Transverse colon (tissue), 4 donors: ENCODE measurements at places on chromosomes 2 and 18.

GRCh38 chr2:203404996-203405395 is 76.8 kb downstream of the ABI2 start:
- DNase-seq: no peak

DNA sequence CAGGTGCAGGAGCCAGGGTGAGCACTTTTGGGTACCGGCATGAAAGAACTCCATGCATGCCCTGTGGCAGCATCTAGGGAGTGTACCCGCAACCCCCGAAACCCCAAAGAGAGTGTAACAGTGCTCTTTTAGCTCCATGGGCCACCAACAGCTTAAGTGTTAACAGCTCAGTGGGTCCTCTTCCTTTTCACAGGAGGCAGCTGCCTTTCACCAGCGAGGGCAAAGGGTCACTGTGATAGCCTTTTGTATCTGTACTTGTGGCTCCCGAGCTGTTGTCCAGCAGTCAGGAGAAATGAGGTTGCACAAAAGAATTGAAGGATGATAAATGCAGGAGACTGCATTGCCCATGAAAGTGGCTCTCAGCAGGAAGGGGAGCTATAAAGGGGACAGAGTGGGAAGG is 1166.3 kb upstream of the ACVR2A start:
- DNase-seq: no peak

- no peak for DNase-seq
These were observed 180.6 kb downstream of the CTIF start for GRCh38 chr18:48719388-48719787.

DNA sequence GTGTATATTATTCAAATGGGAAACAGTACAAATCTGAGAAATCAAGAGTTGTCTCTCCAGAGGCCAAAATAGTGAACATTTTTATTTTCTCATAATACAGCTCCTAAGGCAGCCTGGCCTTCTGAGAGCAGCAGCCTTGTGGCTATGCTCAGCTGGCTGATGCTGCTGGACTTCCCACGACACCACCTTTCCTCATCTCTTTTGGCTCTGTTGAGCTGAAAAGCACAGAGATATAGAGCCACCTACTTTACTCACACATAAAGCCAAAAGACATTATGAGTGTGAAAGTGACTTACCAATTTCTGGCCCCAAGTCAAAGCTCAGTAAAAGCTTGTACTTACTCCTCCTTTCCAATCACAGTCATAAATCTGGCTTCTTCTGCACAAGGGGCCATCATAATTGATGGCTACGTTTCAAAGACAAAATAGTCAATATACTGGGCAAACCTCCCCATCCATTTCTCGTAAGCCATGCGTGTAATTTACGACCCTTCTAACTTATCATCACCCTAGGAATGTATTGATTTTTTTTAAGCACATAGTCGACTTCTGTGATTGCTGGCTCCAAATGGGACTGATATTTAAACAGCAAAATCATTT is 18.6 kb upstream of the REG3A start:
- DNase-seq: no peak

DNA sequence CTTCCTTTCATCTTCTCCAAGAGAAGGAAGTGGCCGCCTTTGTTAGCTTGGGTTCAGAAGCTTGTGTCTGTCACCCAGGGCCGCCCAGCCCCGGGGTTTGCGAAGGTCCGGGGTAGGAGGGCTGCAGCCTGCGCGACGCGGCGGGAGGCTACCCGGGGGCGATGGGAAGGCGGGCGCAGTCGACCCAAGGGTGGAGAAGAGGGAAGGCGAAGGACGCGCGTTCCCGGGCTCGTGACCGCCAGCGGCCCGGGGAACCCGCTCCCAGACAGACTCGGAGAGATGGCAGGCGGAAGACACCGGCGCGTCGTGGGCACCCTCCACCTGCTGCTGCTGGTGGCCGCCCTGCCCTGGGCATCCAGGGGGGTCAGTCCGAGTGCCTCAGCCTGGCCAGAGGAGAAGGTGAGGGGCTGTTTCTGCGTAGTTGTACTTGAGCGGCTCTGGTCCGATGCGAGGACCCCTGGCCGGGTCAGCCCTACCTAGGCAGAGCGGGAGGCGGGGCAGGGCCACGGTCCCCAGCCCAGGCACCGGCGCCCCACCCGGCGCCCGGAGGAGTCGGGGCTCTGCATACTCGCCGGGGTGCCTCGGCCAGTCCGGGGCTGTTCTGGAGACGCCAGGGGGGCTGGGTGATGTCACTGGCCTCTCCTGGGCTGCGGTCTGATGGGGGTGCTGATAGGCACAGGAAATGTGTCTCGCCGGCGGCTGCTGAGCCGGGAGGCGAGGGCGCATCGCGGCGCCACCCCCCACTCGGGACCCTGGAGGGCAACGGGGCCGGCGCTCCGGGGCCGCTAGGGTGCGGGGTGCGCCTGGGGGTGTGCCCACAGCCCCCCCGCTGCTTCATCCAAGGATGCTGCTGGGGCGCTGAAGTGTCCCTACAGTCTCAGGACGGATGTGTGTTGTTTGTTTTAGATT is at the start of gene QPCT:
TSS of gene QPCT (plus strand) at position 178 of the 909 bp plus-strand sequence. CDS start at position 280, 102 bp downstream.
- DNase-seq: peak; percentile 69

DNA sequence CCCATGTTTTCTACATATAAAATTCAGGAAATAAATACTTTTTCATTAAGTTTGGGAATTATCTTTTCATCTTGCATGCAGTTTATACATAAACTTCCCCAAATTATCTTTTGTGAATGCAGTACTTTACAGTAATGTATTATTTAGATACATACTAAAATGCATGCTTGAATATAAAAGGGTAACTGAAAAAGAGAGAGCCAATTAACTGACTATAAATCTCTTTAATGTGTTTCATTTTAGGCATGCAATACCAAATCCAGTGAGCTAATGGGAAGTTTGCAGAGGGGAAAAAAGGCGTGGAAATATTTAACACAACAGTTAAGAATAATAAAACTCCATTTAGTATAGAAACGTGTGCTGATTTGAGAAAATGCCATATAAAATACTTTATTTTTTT is 39.2 kb downstream of the COL4A4 start:
- DNase-seq: no peak

- DNase-seq: no peak
These were observed 48.7 kb upstream of the OTOF start for GRCh38 chr2:26526589-26526988.

DNA sequence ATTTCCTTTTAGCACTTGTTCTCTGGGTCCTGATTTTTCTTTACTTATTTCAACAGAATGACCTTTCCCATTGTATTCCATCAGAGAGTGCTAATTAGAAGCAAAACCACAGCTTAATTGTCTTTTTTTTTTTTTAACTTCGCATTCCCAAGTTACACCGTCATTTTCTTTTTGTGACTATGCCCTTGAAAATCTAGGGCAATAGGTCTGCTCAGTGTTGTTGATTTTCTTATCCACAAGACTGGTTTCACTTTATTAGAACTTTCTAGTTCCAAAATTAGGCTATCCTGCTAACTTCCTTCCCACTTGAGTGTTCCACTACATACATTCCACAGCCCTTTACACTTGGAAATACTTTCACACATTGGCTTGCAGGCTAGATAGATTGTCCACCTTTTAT is 18.7 kb upstream of the ADAM17 start:
- DNase-seq: no peak

- DNase-seq: no peak
These were observed 947 bp downstream of the ZEB2 start for GRCh38 chr2:144518748-144519596.

- DNase-seq: no peak
These were observed 18.7 kb downstream of the SMIM21 start for GRCh38 chr18:75408554-75409506.

- DNase-seq: no peak
These were observed 169.4 kb downstream of the MEIS1 start for GRCh38 chr2:66604326-66604725.

- peak; percentile 15 for DNase-seq
These were observed 24.4 kb downstream of the SGPP2 start for GRCh38 chr2:222448748-222449181.
